KBM-7 (cell line): ENCODE measurements at places on chromosomes 1 and 21.

DNA sequence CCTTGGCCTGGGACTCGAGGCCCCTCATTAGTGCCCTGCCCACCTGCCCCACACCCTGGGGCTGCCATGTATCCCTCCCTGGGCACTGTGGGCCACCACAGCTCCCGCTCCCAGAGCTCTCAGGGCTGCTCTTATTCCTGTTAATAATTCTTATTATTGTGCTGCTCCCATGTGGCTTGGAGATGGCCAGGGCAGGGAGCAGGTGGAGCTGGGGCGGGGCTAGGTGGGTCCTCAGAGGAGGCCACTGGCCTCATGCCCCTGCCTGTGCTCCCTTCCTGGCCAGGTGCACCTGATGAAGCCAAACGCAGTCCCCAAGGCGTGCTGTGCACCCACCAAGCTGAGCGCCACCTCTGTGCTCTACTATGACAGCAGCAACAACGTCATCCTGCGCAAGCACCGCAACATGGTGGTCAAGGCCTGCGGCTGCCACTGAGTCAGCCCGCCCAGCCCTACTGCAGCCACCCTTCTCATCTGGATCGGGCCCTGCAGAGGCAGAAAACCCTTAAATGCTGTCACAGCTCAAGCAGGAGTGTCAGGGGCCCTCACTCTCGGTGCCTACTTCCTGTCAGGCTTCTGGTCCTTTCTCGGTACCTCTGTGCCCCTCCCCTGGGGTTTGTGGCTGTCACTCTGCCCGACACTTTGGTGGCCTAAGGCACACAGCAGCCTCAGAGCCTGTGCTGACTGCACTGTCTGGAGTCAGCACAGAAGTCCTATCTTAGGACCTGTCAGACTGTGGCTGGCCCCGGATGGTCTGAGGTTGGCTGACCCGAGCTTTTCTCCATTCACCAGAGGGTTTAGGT is 34.1 kb downstream of the BMP8A start:
- peak; percentile 35 for DNase-seq

GRCh38 chr1:178574345-178574744 is 61.4 kb downstream of the TEX35 start:
- DNase-seq, result no peak

DNA sequence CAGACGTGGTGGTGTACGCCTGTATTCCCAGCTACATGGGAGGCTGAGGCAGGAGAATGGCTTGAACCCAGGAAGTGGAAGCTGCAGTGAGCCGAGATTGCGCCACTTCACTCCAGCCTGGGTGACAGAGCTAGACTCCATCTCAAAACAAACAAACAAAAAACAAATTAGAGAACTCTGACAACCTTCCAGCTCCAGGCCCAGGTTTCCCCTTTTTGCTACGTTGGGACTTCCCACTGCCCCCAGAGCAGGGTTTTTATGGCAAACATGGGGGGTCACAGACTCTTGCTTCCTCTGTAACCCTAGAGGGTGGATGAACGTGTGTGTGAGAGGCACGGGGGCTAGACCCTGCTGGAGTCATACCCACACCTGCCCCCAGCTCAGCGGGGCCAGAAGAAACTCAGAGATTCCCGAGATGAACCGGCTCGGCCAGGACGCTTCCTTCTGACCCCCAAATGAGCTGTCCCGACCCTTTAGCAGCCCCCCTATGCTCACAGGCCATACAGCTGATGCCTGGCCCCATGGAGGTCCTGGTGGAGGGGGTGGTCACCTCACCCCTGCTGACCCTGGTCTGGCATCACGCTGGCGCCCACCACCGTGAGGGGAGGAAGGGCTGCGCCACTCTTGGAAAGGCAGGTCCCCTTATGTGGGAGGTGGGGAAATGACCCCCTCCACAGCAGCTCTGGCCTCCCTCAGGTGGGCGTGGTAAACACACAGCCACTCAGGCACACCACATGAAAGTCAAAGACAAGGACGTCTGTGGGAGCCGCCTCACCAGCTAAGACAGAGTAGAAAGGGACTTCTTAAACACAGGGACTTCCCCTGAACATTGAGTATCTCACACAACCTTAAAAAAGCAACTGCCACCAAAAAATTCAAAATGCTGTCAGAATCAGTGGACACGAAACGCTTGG is 7.1 kb downstream of the GPR157 start:
- DNase-seq, result no peak

DNA sequence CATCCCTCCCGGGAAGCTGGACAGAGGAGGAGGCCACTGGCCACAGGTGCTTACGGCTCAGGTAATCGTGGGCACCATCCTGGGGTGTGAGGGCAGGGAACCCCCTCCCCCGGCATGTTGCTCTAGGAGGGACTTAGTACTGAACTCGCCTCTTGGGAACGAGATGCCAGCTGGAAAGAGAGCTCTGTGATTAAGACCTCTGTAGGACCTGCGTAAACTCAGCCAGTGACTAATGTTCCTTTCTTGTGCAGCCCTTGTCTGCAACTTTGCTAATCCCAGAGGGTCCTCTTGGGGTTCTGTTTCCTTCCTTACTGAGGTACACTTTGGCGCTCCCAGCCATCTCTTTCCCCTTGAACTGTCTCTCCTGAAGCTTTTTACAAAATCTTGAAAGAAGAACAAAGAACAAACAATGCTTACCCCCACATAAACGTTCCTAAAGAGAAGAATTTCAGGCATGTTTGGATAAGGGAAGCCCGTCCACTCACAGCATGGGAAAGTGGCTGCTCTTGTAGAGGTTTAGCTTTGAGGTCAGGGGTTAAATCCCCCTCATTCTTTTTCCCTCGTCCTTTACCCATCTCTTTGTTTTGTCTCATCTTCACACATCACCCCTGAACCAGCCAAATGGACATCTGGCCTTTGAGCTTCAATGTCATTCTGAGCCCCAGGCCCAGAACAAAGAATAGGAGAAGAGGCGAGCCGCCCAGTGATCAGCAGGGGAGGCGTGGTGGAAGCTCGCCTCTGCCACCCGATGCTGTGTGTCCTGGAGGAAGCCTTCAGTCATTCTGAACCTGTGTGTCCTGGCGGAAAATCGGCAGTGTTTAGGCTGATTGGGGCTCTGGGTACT is 37.4 kb downstream of the CITED4 start:
- DNase-seq, result no peak

DNA sequence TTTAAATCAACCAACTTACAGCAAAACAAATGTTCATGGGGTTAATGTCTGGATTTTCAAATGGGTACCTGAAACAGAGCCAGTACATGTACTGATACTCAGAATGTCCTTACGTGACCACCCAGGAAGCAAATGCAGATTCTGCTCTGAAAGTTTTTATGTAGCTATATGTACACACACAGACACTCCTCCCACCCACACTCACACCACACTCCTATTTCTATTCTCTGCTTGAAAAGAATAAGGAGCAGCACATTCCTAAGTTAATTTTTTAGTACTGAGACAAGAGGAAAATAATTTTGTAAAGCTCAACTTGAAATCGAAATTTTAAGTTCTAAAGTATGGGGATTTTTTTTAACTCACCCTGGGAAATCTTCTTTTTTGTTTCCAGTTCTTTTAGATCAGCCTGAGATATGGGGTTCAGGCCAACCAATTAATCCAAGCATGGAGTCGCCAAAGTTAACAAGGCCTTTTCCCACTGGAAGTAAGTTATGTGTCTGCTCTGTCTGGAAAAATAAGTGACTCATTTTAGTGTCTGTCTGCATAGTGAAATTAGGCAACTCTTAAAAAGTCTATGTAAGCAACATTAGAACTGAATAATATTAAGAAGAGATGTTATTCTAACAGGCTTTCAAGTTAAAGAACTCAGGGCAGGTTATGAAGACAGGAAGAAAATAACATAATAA is 75.5 kb upstream of the DYNLT5 start:
- no peak for DNase-seq

DNA sequence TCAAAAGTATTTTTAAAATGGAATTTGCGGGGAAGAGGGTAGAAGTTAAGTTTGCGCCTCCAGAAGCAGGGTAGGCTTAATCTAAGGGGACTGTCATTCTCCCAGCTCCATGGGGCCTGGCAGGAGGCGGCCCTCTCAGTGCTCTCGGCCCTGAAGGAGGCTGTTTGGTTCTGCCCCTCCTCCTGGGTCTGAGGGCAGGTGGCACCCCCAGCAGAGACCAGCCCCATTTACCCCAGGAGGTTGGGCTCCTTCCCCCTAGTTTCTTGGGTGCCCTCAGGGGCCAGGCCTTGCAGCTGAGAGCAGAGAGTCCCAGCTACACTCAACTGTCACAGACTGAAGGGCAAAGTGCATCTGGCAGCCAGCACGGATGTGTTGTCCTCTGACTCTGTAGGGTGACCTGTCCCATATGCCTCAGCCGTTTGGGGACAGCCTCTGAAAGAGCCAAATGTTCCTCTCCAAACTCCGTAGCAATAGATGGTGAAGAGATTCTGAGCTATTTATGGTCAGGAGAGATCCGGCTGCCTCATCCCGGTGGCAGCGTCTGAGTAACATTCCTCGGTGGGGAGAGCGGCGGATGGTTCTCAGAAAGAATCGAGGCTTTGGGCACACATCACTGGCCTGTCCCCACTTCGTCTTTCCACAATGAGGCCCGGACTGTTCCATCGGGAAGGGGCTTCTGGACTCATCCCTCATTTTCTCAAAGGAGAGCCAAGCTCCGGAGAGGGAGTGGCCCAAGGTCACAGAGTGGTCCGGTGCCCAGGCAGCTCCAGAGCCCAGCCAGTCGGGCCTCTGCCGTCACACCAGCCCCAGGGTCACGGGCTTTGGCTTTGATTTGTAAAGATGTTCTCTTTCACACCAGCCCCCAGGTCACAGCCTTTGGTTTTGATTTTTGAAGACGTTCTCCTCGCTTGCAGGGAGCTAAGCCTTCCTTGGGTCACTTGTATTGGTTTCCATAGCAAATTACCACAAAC is 424.2 kb upstream of the VAMP3 start:
- DNase-seq, result no peak

GRCh38 chr1:202638019-202638700 is 72.1 kb downstream of the SYT2 start:
- DNase-seq, result no peak

DNA sequence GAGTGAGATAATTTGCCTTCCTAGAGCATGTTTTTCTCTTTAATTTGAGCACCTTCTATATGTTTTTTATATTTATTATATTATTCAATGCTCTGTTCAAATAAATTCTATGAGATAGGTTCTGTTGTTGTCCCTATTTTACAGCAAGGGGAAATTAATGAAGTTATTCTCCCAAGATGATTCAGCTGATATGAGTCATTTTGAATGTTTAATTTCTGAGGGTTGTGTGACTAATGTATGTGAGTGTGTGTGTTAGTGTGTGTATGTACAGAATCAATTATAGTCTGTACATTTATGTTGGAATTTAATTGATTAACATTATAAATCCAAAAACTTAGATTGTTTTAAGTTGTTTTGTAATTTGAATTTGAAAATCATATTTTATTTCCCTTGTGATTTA is 1536.7 kb upstream of the B3GALT2 start:
- no peak for DNase-seq

DNA sequence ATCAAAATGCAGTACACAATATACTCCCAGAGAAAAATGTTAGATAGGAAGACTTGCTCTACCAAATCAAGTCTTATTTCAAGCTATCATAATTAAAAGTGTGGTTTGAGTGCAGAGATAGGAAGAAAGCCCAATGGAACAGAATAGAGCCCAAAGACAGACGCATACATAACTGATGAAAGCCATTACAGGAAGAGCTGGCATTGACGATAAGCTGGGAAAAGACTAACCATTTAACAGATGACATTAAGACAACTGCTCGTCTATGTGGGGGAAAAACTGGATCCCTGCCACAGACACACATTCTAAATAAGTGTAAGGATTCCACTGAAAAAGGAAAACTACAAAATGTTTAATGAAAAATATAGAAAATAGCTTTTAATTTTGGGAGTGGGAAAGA is 85.5 kb downstream of the NGF start:
- no peak for DNase-seq

GRCh38 chr21:40047993-40048730 is 180.9 kb downstream of the PCP4 start:
- DNase-seq, result no peak

DNA sequence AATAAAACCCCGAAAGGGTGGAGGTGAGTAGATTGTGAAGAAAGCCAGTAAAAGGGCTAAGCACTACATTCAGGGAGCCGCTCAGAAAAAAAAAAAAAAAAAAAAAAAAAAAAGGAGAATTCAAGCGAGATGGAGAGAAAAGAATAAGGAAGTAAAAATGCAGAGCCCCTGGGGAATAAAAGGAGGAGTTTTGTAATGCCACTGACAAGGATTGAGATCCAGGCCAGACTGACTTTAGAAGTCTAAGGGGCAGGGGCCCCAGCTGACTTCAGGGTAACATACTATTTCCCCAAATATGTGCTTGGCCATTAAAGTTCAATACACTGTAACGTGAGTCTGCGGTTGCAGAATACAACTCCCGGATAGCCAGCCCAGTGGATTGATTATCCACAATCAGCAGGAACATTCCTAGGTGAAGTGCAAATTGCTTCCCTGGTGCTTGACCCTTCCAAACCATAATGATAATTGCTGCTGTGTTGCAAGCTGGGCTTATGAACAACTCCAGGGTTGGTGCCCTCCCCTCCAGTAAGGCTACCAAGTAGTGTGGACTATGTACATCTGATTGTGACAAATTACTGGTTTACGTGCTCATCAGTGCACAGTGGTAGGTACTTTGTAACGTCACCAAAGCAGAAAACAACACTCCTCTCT is 30.7 kb upstream of the RRP15 start:
- no peak for DNase-seq

DNA sequence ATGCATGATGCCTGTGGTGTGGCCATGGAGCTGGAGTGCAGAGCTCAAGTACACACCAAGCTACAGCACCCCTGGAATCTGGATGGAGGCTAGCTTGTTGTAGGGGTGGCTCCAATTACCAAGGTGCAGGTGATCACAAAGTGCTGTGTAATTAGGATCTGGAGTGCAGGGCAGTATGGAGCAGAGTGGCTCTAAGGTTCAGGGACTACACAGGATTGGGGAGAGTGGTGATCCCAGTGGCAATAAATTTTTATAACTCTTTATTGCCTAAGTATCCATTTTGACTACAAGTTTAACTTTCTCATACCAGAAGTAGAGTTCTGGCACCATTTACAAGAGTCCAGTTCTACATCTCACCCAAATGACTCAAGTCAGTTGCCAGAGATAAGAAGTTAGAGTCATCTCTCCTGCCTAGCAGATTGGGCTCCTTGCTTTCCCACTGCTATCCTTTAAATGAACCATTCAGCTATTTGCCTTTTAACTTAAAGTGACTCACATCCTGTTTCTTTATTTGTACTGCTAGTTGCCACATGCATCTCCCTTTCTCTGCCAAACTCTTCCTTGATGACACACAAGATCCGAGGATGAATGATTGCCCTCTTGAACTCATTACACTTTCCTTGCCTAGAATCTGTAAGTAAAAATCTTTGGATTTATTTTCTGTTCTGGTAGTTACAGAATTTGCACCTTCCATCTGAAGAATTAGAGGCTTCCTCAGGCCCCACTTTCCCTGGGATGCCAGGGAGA is 427.2 kb downstream of the KCNT2 start:
- peak; percentile 38 for DNase-seq

DNA sequence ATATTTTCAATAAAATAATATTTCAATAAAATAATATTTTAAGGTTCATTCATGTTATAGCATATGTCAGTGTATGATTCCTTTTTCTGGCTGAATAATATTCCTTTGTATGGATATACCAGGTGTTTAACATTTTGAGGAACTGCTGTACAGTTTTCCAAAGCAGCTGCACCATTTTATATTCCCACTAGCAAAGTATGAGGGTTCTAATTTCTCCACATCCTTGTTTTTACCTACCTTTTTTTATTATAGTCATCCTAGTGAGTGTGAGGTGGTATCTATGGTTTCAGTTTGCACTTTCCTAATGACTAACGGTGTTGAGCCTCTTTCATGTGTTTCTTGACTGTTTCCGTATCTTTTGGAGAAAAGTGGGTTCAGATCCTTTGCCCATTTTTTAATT is 5.2 kb downstream of the DEGS1 start:
- DNase-seq, result no peak
